ENCODE measurements at places on chromosomes 6 and 20. TPM values are rescaled to one million over a fixed set of nuclear protein-coding genes. Genes with fewer than 3 reads are reported as not detected.

Gene CCN2
- 105 TPM for total RNA-seq

Gene THBS2
- total RNA-seq, result 22.5 TPM

Gene SLC22A23
- 38.4 TPM for total RNA-seq

Gene LINC00237
- 0.69 TPM for total RNA-seq

Gene VEGFA
- 42.2 TPM for total RNA-seq
